ENCODE measurements at places on chromosomes 3 and 15.

DNA sequence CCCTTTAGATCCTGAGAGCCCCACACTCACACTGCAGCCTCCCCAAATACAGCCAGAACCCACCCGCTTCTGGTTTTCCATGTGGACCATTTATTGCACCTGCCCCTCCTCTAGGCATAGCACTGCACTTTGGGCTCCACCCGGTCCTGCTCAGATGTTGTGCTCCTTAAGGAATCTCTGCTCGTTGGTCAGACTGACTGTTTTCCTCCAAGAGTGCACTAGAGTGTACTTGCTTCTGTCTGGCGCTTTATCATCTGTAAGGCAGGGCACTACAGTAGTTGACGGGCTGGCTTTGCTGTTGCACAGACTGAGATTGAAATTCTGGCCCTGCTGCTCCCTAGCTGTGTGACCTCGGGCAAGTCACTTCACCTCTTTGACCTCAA is 124.1 kb downstream of the CACNA1D start:
- DNase-seq, result no peak

- no peak for DNase-seq
These were observed 65.5 kb downstream of the ADCY5 start for GRCh38 chr3:123383091-123384053.

GRCh38 chr3:179853176-179853575 is 183.6 kb downstream of the PEX5L start:
- no peak for DNase-seq

DNA sequence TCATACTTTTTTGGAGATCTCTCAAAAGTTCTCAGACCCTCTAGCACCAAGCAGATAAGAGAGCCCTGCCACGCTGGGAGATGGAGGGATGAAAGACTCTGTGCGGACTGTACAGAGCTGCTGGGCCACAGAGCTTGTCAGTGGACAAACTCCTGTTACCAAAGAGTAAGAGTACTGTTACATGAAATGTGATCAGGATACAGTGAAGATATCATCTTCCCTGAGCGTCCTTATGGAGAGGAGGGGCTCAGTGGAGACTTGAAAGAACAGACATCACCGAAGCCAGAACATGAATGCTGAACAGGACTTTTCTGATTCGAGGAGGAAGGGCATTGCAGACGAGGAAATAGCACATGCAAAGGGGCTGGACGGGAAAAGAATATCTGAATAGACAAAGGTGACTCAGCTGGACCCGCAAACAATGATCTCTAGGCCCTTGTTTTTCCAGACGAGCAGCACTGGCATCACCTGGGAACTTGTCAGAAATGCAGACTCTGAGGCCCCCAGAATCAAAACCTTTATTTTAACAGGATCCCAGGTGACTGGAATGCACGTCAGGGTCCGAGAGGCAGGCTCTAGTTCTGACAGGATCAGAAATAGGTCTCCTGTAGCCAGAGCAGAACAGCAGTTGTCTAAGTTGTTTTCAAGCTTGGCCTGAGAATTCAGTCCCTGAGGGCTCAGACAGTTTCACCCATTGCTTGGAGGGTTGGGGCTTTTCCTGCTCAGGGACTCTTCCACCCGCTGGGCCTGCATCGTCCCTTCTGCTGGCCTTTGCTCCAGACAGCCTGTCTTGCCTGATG is 277.9 kb downstream of the RPLP1 start:
- DNase-seq, result no peak
